Osteoblast (primary cell): ENCODE measurements at places on chromosomes 2 and 18.

DNA sequence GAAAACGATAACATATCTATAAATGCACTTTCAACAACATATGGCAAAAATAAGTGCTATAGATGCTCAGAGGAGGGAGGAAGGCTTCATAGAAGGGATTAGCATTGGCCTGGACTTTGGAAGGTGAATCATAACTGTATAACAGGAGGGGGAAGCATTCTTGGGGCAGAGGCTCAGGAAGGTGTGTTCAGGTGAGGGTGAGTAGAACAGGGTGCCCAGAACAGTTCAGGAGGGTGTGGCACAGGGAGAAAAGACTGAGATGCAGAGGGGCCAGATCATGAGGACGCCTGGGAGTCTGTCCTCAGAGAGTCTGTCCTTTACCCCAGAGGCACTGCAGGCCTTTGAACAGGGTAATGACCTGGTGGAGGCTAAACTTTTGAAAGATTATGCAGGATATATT is 29.3 kb upstream of the MEP1B start:
- no peak for DNase-seq

- peak; percentile 54 for DNase-seq
These were observed 84.7 kb upstream of the NEDD4L start for GRCh38 chr18:57959278-57959677.

GRCh38 chr2:197894751-197895274 is 90.4 kb downstream of the PLCL1 start:
- no peak for DNase-seq

DNA sequence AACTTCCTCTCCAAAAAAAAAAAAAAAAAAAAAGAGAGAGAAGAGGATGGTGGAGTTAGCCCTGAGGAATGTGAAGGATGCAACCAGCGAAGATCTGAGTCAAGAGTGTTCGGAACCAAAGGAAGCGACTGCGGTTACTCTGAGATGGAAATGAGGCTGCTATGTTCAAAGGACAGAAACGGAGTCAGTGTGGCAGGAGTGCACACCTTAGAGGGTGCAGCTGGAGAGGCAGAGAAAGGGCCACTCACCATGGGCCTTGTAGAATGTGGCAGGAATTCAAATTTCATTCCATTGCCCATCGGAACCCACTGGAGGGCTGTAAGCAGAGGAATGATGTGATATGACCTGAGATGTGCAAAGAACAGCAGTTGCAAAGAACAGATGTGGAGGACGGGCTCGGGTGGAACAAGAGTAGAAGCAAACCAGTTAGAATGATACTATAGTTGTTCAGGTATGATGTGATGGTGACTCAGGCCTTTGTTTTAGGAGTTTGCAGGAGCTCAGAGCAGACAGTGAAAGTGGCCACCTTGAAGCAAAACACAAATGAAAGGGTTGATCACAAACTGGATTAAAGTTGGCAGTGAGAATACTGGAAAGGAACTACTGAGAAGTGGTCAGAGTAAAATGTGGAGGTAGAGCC is 22.6 kb downstream of the ITGA6 start:
- DNase-seq: no peak

GRCh38 chr2:178413472-178414265 is 37.3 kb downstream of the PRKRA start:
- DNase-seq: peak; percentile 89

DNA sequence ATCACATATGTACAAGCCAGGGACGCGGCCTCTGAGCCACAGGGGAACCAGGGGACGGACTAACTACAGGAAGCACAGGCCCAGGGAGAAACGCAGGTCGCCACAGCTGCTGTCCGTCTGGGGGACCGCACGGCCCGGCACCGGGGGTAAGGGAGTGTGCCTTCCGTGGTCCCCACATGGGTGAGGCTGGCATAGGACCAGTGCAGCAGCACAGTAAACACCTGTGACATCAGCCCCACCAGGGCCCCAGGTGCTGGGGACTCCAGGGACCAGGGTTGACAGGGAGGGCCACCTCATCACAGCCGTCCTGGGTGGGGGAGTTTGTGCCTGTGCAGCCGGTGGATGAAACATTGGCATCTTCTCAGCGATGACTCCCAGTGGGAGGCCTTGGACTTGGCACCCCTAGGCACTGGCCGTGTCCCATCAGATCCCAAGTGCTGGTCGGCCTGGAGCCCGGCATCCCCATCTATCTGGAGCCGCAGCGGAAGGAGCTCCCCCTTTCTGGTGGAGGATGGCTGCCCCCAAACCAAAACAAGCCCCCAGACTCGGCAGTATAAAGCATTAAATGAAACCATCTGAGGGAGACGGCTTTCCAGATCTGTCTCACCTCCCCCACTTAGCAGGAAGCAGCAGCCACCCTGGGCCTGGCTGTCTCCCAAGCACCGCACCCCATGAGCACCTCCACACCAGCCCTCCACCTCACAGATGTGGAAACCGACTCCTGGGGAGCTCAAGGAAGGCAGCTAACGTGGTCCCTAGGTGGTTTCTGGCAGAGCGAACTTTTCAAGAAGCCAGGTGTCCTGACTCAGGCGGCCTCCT is 22.5 kb downstream of the AQP12A start:
- no peak for DNase-seq

DNA sequence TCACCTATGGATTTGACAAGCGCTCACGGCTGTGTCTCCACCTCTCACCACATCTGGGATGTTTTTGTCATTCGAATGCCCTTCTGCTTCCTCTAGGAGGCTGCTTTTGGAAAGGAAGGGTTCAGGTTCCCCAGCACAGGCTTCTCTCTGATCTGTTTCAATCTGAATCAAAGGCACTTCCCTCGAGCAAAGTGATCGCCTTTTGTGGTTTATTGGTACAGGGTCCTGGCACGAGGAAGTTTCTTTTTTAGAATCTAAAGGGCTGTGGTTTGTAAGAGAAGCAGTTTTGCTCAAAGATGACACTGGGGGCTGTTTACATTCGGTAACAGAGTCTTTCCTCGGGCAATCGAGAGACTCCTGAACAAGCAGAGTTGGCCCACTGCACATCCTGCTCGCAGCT is 145.0 kb downstream of the DAW1 start:
- DNase-seq: no peak

DNA sequence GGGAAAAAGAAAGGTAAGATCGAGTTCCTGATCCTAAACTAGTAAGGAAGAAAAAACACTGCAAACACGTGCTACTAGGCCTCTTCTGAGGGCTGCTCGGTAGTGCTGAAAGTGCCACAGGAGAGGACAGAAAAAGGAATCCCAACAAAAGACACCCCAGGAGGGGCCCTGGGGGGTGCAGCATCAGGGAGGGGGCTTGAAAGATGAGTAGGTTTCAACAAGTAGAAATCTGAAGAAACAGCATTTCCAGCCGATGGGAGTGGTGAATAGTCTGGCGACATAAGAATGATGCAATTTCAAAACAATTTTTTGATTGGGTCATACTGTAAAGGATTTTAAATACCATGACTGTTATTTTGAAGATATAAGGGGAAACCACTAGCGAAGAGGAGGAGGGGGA is 98.6 kb downstream of the NOL10 start:
- DNase-seq: no peak
